ENCODE measurements at places on chromosomes 13 and 19. TPM values are rescaled to one million over a fixed set of nuclear protein-coding genes. Genes with fewer than 3 reads are reported as not detected.

APOE gene
- 2,837 TPM for polyA plus RNA-seq

PDE4A gene
- 4.5 TPM for polyA plus RNA-seq

DNA sequence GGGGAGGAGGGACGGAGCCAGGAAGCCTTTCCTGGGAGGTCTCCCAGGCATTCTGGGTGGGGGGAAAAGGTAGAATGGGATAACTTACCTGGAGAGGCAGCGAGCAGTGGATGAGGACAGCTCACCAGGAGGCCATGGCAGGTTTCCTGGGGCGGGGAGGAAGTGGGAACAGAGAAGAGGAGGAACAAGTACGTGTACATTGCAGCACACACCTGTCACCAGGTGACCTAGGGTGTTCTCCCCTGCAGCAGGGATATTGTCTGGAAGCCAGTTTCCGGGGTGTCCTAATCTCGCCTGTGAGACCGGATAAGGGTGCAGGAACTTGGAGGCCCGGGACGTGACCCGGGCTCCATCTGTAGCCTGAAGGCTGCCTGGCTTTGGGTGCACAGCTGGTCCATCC lies at the start of gene FUT3:
TSS of gene FUT3 (minus strand) at position 148 of the 400 bp plus-strand sequence.
- no peak for DNase-seq

- DNase-seq = no peak
Observed at GRCh38 chr13:46656786-46657185, 103.8 kb downstream of the LRCH1 start.

- no peak for DNase-seq
Observed at GRCh38 chr19:56969759-56970178, 129.2 kb upstream of the PEG3 start.

DNA sequence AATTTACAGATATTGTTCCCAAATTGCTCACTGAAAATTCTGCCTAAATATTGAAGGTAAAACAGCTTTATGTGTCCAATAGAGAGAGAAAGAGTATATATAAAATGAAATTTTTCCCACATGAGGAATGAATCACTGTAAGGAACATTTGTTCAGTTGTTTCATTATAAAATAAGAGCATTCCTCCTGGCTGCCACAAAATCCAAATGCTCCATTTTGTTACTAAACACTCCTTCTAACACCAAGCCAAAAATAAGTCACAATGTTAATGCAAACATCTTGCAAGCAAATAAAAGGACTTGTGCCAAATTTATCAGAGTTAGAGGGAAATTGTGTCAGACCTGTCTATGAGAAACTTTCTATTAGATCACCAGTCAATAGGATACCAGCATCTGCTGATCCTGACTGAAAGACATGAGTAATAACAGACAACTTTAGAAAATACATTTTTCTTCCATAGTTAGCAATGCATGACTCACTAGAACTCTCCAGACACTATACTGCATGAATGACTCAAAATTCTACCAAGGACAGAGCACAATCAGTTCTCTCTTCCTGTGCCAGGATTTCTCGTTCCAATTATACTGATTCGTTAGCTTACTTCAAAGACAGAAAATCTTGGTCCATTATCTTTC lies 83.5 kb upstream of the FNDC3A start:
- no peak for DNase-seq

DNA sequence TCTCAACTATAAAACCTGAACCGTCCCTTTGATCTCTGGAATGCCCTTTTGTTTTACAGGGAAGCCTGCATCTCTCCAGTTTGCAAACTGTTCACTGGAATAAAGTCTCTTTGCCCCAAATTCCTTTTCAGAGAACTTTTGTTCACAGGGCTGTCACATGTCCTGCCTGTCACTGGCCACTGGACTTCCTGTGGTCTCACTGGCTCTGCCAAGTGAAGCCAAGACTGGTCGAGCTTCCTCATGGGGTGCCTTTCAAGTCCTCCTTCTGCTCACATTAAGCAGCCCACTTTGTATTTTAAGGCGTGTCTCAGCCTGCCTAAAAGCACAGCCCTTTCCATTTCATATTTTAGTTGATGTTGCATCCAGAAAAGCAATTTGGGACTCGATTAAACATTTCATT lies 215.7 kb downstream of the KATNAL1 start:
- DNase-seq = no peak
